A172 (cell line): ENCODE measurements at places on chromosomes 5 and 9.

- no peak for DNase-seq
Observed at GRCh38 chr9:114844766-114845165, 38.9 kb upstream of the TNFSF15 start.

GRCh38 chr5:76696251-76696650 lies 19.7 kb upstream of the F2R start:
- DNase-seq: no peak

GRCh38 chr9:34490360-34490759 lies 31.8 kb downstream of the DNAI1 start:
- DNase-seq: no peak

DNA sequence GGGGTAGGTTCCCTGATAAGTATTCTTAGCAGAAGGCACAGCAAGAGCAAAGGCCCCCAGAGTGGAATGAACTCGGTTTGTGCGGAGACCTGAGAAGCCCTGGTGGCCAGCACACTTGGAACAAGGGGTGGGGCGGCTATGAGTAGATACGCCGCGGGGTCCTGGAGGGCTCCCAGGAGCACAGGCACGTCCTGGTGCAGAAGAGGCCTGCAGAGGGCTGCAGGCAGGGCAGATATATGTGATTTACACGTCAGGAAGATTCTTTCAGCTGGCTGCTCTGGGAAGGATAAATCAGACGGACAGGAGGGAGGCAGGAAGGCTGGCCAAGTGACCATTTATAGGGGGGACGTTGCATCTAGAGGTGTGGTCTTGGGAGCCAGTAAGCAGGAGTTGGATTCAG lies 70.2 kb upstream of the ATG10 start:
- DNase-seq: no peak
